ENCODE measurements at places on chromosomes 11 and 22. TPM values are rescaled to one million over a fixed set of nuclear protein-coding genes. Genes with fewer than 3 reads are reported as not detected.

GRCh38 chr11:11732116-11732515, 109.7 kb upstream of the USP47 start:
- no peak for DNase-seq

GRCh38 chr11:72239313-72239848, 4.6 kb downstream of the PHOX2A start:
- no peak for DNase-seq

DNA sequence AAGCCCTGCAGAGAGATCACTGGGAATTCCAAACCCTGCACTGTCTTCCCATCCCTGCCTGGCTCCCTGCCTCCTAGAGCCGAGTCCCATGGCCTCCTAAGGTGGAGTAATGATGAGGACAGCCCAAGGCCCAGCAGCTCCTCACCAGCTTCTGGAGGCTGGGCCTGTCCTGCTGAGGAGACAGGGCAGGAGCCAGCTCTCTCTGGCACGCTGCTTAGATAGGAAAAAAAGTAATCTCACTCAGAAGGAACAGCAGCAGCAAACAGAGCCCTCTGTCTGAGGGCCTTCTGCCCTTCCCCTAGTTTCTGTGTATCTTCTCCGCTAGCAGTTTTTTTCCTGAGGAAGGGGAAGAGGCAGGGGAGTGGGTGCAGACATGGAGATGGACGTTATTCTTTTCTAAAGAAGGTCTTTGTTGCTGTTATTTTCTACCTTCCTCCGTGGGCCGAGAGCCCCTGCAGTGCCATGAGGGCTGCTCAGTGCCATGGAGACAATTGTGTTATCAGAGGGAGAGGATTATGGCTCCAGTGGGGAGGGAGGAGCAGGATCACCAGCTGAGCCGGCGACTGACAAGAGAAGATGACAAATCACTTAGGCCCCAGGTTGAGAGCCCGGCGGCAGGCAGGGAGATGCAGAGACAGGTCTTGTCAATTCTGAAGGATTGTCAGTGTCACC, 315.3 kb downstream of the BUD13 start:
- DNase-seq: no peak

GRCh38 chr11:24413391-24413790, 83.5 kb upstream of the LUZP2 start:
- no peak for DNase-seq

The ANO5 gene
- 1.2 TPM for total RNA-seq

GRCh38 chr11:59175091-59175501, 3.2 kb downstream of the DTX4 start:
- DNase-seq: no peak

- DNase-seq: no peak
These were observed 3.1 kb downstream of the PIM3 start for GRCh38 chr22:49963647-49964026.

DNA sequence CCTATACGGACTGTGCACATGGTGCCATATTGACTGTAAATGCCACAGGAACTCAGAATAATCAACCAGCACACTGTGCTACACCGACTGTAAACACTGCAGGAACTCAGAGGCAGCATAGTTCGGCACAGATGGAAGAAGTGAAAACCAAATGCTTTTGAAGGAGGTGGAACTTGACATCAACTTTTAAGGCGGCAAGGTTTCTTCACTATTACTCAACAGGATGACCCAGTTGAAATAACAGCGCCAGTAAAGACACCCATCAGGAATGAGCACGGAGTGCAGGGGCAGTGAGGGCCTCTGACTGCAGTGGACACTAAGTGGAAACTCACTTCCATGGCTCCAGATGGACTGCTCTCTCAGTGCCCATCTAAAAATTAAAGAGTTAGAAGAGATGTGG, 15.7 kb downstream of the TESMIN start:
- no peak for DNase-seq

DNA sequence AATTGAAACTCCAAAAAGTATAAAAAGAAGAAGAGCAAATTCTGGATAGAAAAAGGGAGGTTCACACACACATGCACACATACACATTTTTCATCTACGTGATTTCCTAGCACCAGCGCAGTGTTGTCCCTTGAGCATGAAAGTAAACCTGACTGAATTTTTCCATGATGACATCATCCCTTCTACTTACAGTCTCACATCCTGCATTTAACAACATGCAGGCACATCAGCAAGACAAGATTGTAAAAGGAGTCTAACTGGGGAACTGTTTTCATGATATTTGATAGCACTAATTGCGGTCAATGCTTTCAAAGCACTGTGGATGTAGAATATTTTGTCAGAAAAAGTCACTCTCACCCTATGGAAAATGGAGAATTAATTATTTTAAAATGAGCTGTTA, 36.6 kb downstream of the GAS2 start:
- no peak for DNase-seq

DNA sequence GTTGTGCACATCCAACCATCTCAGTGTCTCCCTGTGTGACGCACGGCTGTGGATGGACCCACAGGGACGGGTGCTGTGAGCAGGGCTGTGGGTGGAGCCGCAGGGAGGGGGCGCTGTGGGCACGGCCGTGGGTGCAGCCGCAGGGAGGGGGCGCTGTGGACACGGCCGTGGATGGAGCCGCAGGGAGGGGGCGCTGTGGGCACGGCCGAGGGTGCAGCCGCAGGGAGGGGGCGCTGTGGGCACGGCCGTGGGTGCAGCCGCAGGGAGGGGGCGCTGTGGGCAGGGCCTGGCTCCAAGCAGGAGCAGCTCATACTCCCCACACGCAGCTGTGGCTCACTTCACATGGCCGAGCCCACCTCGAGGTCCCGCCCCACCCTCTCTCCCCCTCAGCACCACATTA, 6.0 kb upstream of the MAPK11 start:
- DNase-seq: no peak

DNA sequence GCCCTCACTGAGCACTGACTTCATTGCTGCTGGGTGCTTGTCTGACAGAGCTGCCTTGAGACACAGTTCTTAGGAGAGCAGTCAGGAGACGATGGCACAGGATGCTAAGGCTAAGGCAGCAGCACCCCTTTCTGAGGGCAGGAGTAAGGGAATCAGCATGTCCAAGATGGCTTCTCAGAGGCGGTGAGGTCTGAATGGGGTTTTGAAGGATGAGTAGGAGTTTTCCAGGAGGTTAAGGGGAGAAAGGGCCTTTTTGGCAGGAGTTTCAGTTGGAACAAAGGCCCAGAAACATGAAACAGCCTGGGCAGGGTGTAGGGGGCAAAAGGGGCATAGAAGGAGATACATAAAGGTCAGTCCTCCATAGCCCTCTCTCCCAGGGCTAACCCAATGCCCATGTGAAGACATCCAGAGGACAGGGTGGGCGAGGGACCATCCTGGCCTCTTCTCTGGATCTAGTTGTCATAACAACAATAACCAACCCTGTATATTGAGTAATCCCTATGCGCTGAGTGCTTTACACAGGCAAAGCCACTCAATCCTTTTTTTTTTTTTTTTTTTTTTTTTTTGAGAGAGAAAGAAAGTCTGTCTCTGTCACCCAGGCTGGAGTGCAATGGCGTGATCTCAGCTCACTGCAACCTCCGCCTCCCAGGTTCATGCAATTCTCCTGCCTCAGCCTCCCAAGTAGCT, 19.0 kb downstream of the CYTH4 start:
- DNase-seq: no peak

The LARGE2 gene
- total RNA-seq: not detected

The PATE2 gene
- not detected for total RNA-seq

DNA sequence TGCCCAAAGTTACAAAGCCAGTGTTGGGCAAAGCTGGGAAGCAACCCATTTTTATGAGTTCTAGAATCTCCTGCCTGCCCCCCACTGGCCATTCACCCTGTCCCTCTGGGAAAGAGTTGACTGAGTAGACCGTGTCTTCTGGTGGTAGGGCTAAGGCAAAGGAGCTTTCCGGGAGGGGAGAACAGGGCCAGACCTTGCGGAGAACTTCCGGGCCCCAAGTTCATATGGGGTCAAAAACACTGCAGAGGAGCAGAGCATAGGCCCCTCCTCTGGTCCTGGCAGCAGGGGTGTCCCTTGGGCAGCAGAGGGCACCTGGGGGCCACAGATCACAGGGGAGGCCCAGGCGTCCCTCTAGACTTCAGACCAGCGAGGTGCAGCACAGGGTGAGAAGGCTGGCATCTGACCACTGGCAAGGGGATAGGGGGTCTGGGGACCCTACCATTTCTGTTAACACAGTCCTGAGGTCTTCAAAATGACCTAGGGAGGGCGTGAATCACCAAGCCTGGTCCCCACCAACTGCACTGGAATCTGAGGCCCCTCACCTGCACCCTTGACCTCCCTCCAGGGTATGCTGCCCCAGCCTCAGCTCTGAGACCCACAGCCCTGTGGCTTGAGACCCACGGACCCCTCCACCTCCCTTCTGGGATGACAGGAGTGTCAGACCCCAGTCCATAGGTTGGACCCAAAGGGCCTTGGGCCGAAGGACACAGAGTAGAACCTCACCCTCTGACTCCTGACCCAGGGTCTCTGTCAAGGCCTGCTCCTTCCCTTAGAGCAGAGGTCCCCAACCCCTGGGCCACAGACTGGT, 1.3 kb upstream of the ARAP1 start:
- DNase-seq: no peak

DNA sequence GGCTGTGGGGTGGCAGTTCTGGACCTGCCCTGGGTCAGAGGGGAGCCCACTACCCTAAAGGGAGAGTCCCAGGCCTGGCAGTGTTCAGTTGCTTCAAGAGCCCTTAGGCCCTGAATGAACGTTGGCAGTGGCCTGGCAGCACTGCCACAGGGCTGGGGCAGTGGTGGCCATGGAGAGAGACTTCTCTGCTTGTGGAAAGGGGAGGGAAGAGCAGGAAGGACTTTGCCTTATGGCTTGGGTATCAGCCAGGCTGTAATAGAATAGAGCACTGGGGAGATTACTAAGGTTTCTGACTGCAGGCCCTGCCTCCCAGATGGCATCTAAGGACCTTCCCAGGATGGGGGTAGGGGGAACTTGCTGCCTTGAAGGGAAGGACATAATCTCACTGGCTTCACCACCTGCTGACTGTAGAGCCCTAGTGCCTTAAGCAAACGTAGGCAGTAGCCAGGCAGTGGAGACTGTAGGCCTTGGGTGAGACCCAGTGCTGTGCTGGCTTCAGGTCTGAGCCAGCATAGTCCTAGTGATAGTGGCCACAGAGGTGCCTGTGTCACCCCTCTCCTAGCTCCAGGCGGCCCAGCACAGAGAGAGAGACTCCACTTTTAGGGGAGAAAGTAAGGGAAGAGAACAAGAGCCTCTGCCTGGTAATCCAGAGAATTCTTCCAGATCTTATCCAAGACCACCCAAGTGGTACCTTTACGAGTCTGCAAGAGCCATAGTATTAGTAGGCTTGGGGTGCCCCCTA, 27.6 kb downstream of the PLA2G6 start:
- DNase-seq: peak; percentile 26

DNA sequence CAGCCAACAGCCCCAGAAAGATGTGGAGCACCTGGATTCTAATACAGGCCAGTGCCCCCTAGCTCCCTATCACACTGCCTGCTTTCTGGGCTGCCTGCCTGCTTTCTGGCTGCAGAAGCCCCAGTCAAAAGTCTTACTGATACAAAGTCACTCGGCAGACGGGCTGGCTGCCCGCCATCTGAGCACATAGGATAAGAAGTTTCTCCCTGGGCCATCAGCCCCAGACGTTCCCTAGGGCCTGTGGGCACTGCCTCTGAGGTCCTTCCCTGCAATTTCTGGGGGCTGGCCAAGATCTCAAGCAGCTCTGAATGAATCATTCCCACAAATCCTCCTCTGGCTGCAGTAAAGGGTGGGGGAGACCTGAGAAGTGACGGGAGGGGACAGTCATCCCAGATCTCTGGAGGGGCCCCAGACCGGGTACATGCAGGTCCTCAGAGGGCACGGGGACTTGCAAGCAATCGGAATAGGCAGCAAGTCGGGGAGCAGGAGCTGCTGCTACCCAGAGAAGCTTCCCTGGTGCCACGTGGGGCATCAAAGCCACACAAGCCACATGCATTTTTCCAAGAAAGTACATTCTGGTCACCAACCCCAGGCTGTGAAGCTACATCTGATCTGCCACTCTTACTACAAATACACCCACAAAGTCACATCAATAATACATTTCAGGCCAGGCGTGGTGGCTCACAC, 4.7 kb downstream of the TPST2 start:
- no peak for DNase-seq

The ZC3H12C gene
- total RNA-seq: 14.9 TPM

The RRP8 gene
- 20.8 TPM for total RNA-seq

The APOBEC3B gene
- 0.58 TPM for total RNA-seq

DNA sequence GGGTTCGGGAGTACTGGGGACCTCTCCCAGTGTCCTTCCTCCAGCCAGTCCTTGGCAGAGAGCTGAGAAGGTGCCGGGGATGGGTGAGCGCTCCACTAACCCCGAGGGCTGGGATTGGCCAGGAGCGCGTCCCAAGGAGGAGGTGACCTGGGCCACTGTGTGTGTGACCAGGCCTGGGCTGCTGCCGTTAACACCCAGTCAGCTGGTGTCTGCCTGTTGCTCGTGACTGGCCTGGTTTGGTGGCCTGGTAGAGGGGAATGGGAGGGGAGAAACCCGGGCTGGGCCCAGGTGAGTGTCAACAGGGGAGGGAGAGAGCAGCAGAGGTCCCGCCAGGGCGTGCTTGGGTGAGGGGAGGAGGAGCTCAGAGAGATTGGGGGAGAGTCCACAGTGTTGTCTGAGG, 29.9 kb upstream of the GRAMD4 start:
- DNase-seq: no peak

- peak; percentile 49 for DNase-seq
These were observed 1495.7 kb downstream of the TBC1D22A start for GRCh38 chr22:48258064-48258701.

The RAB39A gene
- total RNA-seq: 4.0 TPM

The MS4A6E gene
- 3.6 TPM for total RNA-seq

The CRYBA4 gene
- total RNA-seq: not detected

DNA sequence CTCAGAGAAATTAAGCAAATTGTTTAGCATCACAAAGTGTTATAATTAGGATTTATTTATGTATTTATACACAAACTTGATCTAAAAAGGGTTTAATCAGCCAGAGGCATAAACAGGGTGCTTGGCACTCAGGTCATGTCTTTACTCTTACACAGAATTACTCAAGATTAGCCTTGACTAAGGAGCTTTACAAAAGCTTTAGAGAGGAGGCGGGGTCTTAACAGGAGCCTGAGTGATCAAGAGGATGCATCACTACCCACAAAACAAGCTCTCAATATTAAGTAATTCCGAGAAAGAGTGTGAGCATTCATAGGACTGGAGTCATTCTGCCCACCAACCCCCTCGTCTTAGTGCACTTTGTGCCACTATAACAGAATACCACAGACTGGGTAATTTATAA, 103.0 kb downstream of the SPATA19 start:
- DNase-seq: no peak

The THAP7 gene
- 15.5 TPM for total RNA-seq

The MS4A5 gene
- not detected for total RNA-seq

The CRYBB2 gene
- total RNA-seq: not detected

DNA sequence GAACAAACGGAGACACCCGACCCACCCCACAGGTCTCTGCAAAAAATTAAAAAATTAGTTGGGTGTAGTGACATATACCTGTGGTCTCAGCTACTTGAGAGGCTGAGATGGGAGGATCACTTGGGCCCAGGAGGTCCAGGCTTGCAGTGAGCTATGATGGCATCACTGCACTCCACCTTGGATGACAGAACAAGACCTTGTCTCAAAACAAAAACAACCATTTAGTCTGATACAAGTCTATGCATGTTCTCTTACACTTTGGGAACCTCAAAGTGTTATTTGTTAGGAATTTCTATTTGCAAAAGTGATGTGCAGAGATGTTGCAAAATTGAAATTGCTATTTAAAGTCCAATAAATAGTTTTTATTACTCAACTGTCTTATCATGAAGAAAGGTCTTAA, 14.3 kb downstream of the ATG13 start:
- no peak for DNase-seq

All from mesenteric fat pad (tissue), 1 donor.